Muscle of arm (tissue), 14 donors: ENCODE measurements at places on chromosomes 3 and 15.

- no peak for DNase-seq
Observed at GRCh38 chr3:183100376-183100775, 1.1 kb upstream of the MCCC1 start.

- DNase-seq, result no peak
Observed at GRCh38 chr3:172606021-172606420, 82.8 kb upstream of the TNFSF10 start.

GRCh38 chr3:55531321-55531720 lies 44.2 kb upstream of the WNT5A start:
- DNase-seq, result no peak

DNA sequence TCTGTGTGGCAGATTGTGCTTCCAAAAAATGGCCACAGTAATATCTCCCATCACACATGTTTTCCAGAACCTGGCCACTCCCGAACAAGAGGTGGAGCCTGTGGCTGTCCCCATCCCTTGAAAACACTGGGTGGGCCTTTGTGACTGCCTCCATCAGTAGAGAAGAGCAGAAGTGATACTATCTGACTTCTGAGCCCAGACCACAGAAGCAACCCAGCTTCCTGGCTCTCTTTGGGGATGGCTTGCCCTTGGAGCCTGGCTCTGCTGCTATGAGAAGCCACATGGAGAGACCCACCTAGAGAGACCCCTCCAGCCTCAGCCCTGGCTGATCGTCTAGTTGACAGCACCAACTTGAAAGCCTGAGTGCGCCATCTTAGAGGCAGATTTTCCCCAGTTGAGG lies 39.8 kb upstream of the CMTM8 start:
- no peak for DNase-seq

- no peak for DNase-seq
Observed at GRCh38 chr3:42590989-42591756, 513 bp downstream of the SS18L2 start.

GRCh38 chr3:54909191-54909590 lies 18.7 kb downstream of the LRTM1 start:
- DNase-seq, result no peak

- DNase-seq, result no peak
Observed at GRCh38 chr3:33377931-33378330, 62.3 kb downstream of the UBP1 start.
